ENCODE measurements at places on chromosomes 2 and 18.

DNA sequence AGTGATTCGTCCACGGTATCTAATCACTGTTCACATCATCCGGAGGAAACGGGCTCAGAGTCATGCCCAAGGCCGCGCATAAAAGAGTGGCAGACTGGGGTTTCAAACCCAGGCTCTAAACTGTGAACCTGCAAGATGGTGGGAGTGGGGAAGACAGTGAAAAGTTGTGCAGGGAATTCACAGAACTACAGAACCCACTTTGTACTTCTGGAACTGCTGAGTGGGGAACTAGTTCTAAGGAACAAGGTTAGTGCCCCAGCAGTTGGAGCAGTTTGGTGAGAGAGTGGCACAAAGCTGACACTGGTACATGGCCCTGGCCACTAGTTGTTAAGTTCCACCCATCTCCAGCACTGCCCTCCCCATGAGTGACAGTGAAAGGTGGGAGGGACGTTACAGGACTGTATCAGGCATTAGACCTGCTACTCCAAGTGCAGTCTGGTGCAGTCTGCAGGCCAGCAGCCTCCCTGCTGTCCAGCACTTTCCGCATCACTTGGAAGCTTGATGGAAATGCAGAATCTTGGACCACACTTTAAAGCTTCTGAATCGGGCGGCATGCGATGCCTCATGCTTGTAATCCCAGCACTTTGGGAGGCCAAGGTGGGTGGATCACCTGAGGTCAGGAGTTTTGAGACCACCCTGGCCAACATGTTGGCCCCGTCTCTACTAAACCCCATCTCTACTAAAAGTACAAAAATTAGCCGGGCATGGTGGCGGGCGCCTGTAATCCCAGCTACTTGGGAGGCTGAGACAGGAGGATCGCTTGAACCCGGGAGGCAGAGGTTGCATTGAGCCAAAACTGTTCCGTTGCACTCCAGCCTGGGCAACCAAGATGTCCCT is 47.3 kb downstream of the C2orf42 start:
- DNase-seq = peak; percentile 82

DNA sequence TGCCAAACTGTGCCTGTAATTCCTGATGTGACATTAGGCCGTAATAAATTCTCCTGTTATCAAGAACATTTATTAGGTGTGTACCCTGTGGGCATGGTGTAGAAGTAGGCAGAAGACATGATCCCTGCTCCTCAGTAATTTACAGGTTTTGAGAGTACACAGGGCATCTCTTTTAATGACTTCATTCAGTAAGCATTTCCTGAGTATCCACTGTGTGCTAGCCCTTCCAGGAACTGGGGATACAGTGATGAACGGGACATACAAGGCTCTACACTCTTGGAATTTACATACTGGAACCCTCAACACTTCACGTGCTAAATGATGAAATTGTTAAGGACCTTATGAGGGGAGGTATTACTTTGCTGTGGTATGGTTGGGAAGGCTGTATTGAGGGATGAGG is 30.2 kb downstream of the DIS3L2 start:
- DNase-seq = no peak

DNA sequence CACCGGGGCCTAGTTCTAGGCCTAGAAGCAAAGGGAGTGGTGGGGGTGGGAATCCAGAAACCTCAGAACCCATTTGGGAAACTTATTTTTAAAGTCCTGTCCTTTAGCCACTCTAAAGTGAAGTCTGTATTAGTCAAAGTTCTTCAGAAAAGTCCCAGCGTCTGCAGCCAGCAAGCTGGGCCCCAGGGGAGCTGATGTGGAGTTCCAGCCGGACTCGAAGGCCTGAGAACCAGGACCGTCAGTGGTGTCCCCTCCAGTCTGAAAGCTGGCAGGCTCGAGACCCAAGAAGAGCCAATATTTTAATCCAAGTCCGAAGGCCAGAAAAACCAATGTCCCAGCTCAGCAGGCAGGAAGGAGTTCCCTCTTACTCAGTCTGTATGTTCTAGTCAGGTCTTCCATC is 32.4 kb downstream of the ID2 start:
- no peak for DNase-seq

GRCh38 chr2:221312634-221313033 is 259.5 kb downstream of the EPHA4 start:
- no peak for DNase-seq

GRCh38 chr18:70431203-70431624 is 142.4 kb downstream of the SOCS6 start:
- no peak for DNase-seq

GRCh38 chr18:38007026-38007425 is 441.4 kb upstream of the CELF4 start:
- DNase-seq = no peak

DNA sequence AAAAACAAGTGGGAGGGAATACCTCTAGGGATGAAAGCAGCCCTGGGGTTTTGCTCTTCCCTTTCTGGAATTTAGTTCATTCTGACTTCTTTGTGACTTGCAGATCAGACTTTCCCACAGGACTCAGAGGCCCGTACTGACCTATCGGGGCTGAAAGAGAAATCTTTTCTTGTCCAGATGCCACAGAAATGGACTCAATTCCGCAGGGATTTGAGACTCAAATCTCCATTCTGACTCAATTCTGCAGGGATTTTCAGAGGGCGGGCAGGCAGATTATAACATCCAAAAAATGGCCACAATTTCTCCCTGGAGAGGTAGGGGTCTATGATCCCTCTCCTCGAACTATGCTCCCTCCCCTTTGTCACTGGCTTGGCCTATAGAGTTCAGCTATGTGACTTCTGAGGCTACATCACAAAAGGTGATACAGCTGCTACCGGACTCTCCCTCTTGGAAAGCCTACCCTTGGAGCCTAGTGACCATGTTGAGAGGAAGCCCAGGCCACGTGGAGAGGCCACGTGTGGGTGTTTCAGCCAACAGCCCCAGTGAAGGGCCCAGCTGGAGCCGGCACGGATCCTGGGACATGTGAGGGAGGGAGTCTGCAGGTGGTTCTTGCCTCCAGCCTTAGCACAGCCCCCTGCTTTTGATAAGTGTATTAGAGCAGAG is 4.8 kb upstream of the EFHD1 start:
- DNase-seq = no peak

GRCh38 chr2:233011702-233012131 is 1.3 kb downstream of the NGEF start:
- DNase-seq = peak; percentile 50

GRCh38 chr18:68843473-68844089 is 45.7 kb downstream of the CCDC102B start:
- no peak for DNase-seq

DNA sequence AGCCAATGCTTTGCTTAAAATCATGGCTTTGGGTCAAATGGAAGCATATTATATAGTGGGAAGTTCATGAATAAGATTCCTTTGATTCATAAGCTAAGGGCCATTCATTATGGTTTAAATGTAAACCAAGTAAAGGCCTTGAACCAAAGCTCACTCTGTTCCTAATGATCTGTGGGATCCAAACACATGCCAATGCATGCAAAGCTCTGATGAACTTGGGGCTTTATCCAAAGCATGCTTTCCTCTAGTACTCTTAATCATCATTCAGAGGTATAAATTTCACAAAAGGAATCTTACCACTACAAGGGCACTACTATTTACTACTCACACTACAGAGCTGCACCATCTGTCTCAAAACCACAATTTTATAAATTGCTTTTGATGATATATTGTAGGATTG is 102.8 kb upstream of the RBMS1 start:
- DNase-seq = no peak

GRCh38 chr2:60320724-60321123 is 232.7 kb downstream of the BCL11A start:
- no peak for DNase-seq

DNA sequence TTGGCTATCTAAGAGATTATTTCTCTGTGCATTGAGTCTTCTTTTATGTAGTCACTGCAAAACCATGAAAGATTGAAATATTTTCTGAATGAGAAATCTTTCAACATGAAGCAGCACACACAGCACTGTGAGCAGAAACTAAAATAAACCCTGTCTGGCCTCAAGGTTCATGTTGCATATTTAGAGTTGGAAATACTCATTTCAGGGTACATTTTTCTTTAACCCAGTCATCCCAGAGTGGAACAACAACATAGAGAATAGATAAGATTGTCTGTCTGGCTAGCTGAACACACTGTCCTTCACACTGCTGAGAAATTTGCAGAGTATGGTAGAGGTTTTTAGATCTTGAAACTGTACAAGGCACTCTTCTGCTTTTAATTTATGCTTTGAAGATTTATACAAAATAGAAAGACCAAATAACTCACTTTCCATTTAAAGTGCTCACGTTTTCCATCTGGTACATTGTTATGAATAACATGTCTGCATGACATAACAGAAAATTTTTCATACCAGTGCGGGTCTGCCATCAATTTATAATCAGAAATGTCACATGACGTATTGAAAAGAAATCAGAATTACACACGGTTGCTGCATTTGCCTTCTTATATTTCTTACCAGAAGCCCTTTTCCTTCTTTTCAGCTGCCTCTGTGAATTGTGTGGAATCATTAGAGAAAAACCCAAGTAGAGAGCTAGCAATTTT is 25.0 kb upstream of the FN1 start:
- no peak for DNase-seq

All from activated effector memory CD4-positive, alpha-beta T cell treated with anti-CD3 and anti-CD28 coated beads, Interleukin-2, amount 50 U/mL, for 16 hours (primary cell).